ENCODE measurements at places on chromosomes 6 and 20.

DNA sequence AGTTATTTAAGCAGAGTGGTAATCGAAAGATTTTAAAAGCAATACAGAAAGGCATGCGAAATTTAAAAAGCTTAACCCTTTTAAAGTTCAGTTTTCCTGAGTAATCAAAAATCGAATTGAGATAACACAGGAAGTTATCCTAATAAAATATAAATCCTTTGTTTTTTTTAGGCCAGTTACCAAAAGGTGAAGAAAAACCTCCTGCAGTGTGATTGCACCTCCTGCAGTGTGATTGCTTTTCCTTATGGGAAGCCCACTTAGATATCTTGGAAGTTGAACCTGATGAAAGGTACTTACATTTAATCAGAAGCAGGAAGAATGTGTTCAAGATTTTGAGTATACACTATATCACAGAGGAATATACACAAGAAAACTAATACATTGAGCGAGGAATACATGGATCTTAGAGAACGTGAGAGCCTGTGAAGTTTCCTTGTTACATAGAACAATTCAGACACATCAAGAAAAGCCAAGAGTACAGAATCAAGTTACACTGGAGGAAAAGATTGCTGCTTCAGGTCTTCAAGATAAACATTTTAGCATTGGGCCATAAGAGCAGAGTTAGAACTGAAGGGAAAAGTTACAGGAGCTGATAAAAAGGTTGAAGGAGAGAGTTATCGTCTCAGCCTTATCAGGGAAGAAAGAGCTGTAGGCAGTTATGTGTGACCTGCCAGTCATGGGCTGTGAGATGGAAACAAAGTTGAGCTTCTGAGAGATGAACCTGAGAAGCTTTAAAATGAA lies 7.7 kb upstream of the TMEM181 start:
- H3K27ac ChIP-seq: no peak overlapping the region
- H3K4me1 ChIP-seq: peaks cover 9% of the 10 kb centered on the region
- DNase-seq: no peak
- peaks cover 32% of the 10 kb centered on the region for H3K27me3 ChIP-seq
- no peak overlapping the region for H3K4me3 ChIP-seq

- peaks cover 4% of the 10 kb centered on the region for H3K27me3 ChIP-seq
- no peak for DNase-seq
- no peak overlapping the region for H3K4me3 ChIP-seq
- no peaks in the 10 kb centered on the region for H3K4me1 ChIP-seq
- H3K36me3 ChIP-seq: no peaks in the 10 kb centered on the region
These were observed 373.0 kb upstream of the ZFP64 start for GRCh38 chr20:52564594-52564993.

- no peak for DNase-seq
- H3K4me1 ChIP-seq: peaks cover 25% of the 10 kb centered on the region
- no peak overlapping the region for H3K27ac ChIP-seq
- peaks cover 22% of the 10 kb centered on the region for H3K27me3 ChIP-seq
These were observed 29.6 kb downstream of the MGME1 start for GRCh38 chr20:17998446-17998845.

- no peaks in the 10 kb centered on the region for H3K36me3 ChIP-seq
- peaks cover 26% of the 10 kb centered on the region for H3K27me3 ChIP-seq
- H3K27ac ChIP-seq: no peak overlapping the region
- no peak overlapping the region for H3K4me3 ChIP-seq
These were observed 146.2 kb upstream of the ECI2 start for GRCh38 chr6:4281341-4282293.

DNA sequence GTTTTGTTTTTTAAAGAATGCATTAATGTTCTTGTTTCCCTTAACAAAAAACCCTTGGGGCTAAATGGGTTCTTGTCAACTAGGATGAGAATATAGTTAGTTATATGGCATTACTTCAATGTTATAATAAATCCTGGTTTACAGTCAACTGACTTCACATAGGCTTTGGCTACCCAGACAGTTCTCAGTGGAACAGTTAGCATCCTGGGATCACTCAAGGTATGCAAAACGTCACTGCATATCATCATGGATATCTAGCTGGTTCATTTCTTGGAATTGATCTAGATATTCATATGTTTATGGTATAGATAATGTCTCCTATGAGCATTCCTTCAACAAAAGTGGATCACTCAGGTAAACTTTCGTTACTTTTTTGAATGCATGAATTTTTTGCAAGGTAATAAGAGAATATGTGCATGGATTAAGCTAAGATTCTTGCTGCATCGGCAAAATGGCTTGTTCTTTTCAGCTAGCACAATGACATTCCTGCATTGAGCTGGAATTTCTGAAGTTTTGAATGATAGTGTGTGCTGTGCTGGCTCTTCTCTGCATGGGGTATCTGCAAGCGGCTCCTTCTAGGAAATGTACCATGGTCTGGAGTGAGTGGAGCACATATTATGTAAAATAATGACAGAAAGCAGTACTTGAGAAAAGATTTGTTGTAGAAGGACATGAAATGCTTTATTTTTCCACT lies 138.9 kb downstream of the ADGRG6 start:
- no peaks in the 10 kb centered on the region for H3K4me1 ChIP-seq
- H3K27ac ChIP-seq: no peak overlapping the region
- no peak overlapping the region for H3K4me3 ChIP-seq
- no peaks in the 10 kb centered on the region for H3K27me3 ChIP-seq
- H3K36me3 ChIP-seq: no peaks in the 10 kb centered on the region

GRCh38 chr20:34977365-34978091 lies 21.9 kb downstream of the MYH7B start:
- H3K36me3 ChIP-seq: no peaks in the 10 kb centered on the region
- H3K27me3 ChIP-seq: peaks cover 28% of the 10 kb centered on the region
- no peak overlapping the region for H3K27ac ChIP-seq
- no peaks in the 10 kb centered on the region for H3K4me1 ChIP-seq
- no peak for DNase-seq

GRCh38 chr20:61252601-61253263 lies 671 bp downstream of the CDH4 start:
- H3K27me3 ChIP-seq: peaks cover 57% of the 10 kb centered on the region
- H3K4me3 ChIP-seq: no peak overlapping the region
- no peak overlapping the region for H3K27ac ChIP-seq
- H3K4me1 ChIP-seq: peaks cover 2% of the 10 kb centered on the region

- no peaks in the 10 kb centered on the region for H3K36me3 ChIP-seq
- H3K4me3 ChIP-seq: no peak overlapping the region
- H3K27ac ChIP-seq: no peak overlapping the region
- DNase-seq: no peak
- H3K27me3 ChIP-seq: no peaks in the 10 kb centered on the region
These were observed 131.0 kb upstream of the BMP2 start for GRCh38 chr20:6636209-6637159.

DNA sequence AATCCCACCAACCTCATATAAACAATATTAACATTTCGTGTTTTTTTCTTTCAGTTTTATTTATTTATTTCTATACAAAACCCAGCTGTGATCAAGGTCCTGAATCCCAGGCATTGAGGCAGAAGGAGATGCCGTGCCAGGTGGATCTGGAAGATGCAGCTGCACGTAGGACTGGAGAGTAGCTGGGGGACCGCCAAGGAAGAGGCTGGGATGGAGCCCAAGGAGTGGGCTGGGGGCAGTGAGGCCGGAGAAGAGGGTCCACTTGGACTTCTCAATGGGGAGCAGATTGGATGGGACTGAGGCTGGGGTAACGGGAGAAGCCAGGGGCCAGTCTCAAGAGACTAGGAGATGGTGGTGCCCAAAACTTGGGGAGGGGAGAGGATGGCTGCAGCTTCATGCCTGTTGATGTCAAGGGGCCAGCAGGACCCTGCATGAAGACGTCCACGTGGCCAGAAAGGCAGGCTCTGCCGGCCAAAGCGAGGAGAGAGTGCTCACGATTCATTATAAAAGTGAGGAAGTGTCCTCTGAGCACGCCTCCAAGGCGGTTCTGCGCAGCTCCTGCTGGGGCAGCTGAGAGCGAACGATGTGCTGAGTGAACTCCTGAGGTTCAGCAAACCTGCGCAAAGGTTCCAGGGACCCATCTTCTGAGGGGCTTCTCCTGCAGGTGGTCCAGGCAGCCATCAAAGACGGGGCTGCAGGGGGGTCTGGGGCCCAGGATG lies 110.3 kb downstream of the BMP7 start:
- peaks cover 11% of the 10 kb centered on the region for H3K27me3 ChIP-seq
- H3K4me1 ChIP-seq: no peaks in the 10 kb centered on the region
- no peak overlapping the region for H3K27ac ChIP-seq
- no peak for DNase-seq
- H3K36me3 ChIP-seq: no peaks in the 10 kb centered on the region

GRCh38 chr20:10633718-10634117 lies 40.1 kb downstream of the JAG1 start:
- no peaks in the 10 kb centered on the region for H3K36me3 ChIP-seq
- peaks cover 9% of the 10 kb centered on the region for H3K4me1 ChIP-seq
- H3K27ac ChIP-seq: no peak overlapping the region
- no peak for DNase-seq
- H3K4me3 ChIP-seq: no peak overlapping the region

DNA sequence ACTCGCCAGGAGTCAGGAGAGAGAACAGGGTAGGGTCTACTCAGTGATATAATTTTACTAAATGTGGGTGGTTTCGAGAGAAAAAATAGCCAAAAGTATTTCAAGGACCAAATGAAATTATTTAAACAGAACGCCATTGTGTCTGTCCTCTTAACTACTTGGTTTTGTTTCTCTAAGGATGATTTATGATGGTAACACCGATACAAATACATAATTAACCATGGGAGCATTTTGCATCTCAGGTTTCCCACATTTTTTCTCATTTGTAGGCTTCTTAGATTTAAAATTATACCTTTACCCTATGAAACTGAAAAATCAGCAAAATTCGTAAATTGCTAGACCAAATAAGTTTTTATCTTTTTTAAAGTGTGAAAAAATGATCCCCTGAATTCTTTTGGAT lies 188.2 kb downstream of the ZFP64 start:
- no peak for DNase-seq
- no peaks in the 10 kb centered on the region for H3K27me3 ChIP-seq
- no peak overlapping the region for H3K4me3 ChIP-seq
- no peaks in the 10 kb centered on the region for H3K4me1 ChIP-seq
- H3K36me3 ChIP-seq: no peaks in the 10 kb centered on the region
- no peak overlapping the region for H3K27ac ChIP-seq

DNA sequence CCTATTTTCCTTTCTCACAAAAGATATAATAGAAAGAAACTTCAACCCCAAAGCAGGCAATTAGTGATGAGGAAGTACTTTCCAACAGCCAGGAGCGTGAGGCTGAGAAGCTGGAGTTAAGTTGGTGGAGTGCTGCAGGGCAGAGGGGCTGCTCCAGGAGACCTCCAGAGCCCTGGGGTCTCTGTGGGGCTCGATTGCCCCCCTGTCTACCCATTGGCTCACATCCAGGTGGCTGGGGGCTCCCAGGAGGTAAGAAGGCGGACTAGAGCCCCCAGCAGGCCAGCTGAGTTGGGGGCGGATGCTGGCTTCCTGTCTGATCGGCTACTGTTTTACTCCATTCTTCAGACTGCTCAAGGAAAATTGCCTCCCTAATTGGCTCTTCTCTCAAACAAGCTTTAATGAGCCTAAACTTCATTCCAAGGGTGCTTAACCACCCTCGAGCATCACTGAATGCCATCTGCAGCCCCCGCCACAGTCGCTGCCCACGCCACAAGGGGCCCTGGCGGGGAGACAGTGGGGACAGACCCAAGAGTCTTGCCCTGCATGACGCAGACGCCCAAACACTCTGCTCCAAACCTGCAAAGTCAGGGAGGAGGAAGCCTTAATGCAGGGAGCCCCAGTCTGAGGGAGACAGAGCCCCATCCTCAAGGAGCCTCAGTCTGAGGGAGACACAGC lies 78.6 kb downstream of the MDGA1 start:
- no peak for DNase-seq
- H3K27ac ChIP-seq: no peak overlapping the region
- H3K27me3 ChIP-seq: peaks cover 48% of the 10 kb centered on the region
- peaks cover 38% of the 10 kb centered on the region for H3K4me1 ChIP-seq
- no peak overlapping the region for H3K4me3 ChIP-seq
- no peaks in the 10 kb centered on the region for H3K36me3 ChIP-seq
